ENCODE measurements at places on chromosomes 3 and 15. TPM values are rescaled to one million over a fixed set of nuclear protein-coding genes. Genes with fewer than 3 reads are reported as not detected.

- DNase-seq, result no peak
Measured at GRCh38 chr3:164306042-164306441, 772.3 kb downstream of the SI start.

GRCh38 chr3:6204891-6205290, 656.0 kb upstream of the GRM7 start:
- no peak for DNase-seq

DNA sequence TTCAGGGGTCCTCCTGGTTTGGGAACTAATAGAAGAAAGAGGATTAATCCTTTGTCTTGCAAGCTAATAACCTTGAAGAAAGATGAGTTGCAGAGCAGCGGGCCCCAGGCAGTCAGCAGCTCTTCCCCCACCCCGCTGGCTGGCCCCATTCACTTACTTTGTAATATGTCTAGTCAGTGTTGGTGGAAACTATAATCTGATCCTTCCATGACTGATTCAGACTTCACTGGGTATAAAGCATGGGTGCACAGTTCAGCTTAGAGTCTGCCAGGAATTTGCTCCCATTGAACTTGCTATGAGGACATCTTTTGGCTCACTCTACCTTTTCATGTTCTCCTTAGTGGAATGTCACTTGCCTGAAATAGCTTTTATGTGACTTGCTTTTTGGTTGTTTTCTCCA, 117.7 kb downstream of the CCNL1 start:
- DNase-seq, result no peak

DNA sequence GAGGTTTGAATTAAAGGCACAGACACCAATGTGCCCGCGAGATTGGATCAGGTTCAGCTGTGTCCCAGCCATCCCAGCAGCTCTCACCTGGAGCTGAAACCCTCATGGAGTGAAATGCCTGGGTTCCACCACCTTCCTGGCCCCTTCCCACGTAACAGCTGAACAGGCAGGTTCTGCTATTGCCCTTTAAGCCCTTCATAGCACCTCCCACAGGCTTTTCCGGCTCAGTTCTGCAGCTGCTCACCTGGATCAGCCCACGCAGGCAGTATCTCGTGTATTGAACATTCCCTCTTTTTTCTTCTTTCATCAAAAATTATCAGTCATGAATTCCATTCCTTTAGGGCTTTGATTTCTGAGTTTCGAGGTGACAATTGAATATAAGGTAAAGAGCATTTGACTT, 129.8 kb downstream of the SLC9A9 start:
- no peak for DNase-seq

Gene SCAMP5
- total RNA-seq, result 2.4 TPM

Measured in posterior vena cava (tissue), 2 donors.